ENCODE measurements at places on chromosomes 5 and 9.

DNA sequence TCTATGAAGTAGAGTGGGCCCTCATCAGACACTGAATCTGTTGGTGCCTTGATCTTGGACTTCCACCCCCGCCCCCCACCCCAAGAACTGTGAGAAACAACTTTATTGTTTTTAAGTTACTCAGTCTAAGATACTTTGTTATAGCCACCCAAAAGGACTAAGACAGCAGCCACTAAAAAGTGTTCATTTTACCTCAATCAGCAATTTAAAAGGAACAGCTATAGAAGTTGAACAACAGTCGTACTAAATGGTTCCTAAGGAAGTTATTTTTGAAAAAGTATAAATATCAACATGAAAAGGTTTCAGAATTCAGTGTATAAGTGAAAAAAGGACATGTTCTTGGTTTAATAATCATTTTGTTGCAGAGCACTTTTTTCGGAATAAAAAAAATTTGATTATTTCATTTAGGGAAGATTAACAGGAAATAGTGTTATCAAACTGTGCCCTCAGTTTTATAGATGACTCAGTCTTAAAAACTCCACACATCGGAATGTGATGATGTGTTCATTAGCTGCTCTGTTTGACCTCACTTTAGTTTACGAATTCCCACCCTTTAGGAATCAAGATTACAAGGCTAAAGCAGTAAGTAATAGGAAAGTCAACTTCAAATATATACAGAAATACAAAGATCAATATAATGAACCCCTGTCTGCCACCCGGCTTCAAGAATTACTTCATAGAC is 71.2 kb downstream of the MTAP start:
- DNase-seq, result no peak

DNA sequence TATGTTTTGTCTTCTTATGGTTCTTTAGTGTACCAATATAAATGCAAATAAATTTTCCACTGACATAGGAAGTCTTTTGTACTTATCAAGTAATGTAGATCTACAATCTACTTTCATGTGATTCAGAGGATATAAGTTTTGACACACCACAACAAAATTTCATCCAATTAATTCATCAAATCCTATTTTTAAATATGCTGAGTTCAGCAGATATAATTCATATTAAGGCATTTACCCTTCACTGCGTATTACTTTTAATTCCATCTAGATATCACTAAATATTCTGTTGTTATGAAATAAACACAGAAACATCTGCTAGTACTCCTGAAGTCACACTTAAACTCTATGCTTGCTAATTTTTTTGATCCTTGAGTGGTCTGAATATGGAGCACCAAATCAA is 19.8 kb upstream of the ZNF354A start:
- no peak for DNase-seq

DNA sequence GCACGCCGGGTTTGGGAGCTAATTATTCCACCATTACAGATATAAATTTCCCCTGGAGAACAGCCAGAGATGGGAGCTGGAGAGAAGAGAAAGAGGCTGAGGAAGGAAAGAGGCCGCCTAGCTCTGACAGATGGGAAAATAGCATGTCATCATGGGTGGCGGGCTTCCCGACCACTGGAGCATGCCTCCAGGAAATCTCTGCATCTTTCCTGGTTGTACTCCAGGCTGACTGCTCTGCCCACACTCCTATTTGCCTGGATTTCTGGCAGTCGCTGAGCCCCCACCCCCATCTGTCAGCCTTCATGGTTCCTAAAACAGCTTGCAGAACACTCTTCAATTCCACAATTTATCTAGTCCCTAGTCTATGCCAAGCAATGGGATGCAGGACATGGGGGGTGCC is 14.3 kb upstream of the GABRP start:
- peak; percentile 58 for DNase-seq

- DNase-seq, result no peak
These were observed 163.7 kb downstream of the COL23A1 start for GRCh38 chr5:178426326-178427130.

GRCh38 chr5:116437351-116437705 is 137.3 kb downstream of the SEMA6A start:
- DNase-seq, result no peak

DNA sequence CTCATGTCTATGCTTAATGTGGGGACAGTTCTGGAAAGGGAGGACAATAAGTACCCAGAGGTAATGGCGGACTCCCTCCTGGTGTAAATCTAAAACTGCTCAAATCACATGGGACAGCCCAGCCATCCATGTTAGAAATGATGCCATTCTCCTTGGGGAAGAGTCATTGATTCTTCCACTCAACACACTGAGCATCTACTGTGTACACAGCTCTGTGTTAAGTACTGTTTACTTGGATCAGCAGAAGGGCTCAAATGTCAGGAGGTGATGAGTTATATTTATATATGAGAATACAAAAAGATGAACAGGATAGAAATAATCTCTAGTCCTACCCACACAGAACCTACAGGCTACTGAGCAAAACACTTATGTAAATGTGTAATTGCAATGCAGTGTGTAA is 31.8 kb upstream of the NANS start:
- no peak for DNase-seq

GRCh38 chr9:132681561-132681960 is 11.3 kb downstream of the GTF3C4 start:
- DNase-seq, result no peak

DNA sequence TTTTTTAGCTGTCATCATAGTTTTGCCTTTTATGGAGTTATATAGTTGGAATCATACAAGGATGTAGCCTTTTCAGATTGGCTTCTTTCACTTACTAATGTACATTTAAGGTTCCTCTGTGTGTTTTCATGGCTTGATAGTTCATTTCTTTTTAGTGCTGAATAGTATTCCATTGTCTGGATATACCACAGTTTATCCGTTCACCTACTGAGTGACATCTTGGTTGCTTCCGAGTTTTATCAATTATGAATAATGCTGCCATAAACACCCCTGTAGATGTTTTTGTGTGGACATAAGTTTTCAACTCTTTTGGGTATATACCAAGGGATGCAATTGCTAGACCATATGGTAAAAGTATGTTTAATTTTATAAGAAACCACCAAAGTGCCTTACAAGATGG is 136.3 kb downstream of the NR3C1 start:
- DNase-seq, result no peak

- no peak for DNase-seq
These were observed 6.3 kb upstream of the KCNIP1 start for GRCh38 chr5:170497311-170498038.

DNA sequence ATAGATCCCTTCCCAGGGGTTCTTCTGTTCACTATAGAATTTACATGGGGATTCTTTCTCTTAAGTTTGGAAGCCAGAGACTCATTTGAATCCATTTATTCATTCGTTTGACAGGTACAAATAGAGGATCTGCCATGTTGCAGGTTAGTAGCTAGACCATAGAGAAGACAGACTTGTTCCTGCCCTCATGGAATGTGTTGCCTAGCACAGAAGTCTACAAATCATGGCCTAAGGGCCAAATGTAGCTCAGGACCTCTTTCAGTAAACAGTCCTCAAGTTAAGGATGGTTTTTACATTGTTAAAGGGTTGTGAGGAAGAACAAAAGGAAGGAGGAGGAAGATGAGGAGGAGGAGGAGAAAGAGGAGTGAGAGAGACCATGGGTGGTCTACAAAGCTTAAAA is 114.7 kb upstream of the SLC44A1 start:
- no peak for DNase-seq

- DNase-seq, result no peak
These were observed 68.8 kb downstream of the KIF4B start for GRCh38 chr5:155082401-155082800.

GRCh38 chr5:59496524-59497134 is 396.9 kb downstream of the PDE4D start:
- no peak for DNase-seq

DNA sequence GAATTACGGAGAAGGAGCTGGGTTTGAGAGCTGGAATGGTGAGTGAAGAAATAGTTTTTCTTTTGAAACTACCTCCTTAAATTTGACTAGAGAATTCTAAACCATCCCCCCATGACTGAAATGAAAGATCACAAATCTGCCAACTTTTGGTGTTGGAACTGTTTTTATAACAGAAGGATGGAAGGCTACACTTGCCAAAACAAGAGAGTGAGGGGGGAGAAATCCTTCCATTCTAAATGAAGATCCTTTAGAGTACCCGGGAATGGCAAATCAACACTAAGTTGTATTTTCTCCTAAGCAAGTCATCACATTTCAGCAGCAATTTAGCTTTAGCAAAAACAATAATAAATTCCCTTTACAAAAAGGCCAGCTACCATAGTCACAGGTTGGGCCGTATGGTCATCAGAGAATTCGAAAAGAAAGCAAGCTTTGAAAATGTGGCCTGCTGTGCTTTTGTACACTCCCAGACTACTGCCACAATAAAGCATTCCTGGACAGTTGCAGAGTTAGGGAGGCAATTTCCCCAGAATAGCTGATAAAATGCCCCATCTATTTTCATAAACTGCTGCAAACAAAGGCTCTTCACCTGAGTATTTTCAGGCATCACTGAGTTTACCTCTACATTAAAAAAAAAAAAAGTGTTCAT is 25.0 kb upstream of the FREM1 start:
- DNase-seq, result no peak

DNA sequence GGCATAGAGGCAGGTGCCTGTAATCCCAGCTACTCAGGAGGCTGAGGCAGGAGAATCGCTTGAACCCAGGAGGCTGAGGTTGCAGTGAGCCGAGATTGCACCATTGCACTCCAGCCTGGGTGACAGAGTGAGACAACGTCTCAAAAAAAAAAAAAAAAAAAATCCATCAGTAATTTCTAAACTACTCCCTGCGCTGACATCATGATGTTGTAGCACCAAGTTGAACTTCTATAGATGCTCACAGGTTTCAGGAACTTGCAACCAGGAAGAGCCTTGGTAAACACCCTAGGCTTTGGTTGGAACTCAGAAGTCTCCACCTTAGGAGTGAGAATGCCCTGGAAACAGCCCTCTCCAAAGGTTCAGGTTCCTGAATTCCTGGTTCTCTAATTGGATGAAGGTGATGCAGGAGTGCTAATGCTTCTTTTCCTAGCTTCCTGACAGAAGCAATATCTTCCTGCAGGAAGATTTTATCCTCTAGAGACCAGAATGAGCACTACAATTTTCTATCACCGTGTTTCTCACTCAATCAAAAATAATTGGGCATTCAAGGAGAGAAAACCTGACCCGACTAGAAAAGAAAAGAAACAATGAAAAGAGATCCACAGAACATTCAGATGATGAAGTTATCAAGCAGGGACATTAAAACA is 469.6 kb downstream of the GADD45G start:
- no peak for DNase-seq
